Nephron progenitor cell (in vitro differentiated cells): ENCODE measurements at places on chromosomes 1 and 21.

- no peak for DNase-seq
Observed at GRCh38 chr1:70745199-70745598, 302.4 kb downstream of the PTGER3 start.

- no peak for DNase-seq
Observed at GRCh38 chr1:187476671-187477070, 647.9 kb downstream of the PLA2G4A start.

DNA sequence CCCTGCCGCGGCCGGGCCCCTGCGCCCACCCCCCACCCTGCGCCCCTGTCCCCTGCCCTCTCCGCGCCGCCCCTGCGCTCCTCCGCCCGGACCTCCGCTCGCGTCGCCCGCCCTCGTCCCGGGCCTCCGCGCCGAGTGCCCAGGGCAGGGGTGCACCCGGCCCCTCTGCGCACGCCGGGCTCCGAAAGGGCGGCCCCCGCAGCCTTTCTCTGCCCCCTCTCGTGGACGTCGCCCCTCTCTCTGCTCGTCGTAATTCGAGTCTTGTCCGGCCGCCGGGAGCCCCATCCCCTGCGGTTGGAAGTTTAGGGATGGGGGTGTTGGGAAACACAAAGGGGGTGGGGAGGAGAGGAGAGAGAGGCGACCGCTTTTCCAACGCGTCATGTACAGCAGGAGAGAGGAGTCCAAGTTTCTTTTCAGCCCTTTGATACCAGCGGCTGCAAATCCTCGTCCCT lies 407 bp downstream of the GALNT2 start:
- no peak for DNase-seq

- DNase-seq, result no peak
Observed at GRCh38 chr1:5967351-5968160, 24.7 kb downstream of the NPHP4 start.

- DNase-seq, result no peak
Observed at GRCh38 chr1:101739826-101740330, 256.8 kb downstream of the OLFM3 start.

DNA sequence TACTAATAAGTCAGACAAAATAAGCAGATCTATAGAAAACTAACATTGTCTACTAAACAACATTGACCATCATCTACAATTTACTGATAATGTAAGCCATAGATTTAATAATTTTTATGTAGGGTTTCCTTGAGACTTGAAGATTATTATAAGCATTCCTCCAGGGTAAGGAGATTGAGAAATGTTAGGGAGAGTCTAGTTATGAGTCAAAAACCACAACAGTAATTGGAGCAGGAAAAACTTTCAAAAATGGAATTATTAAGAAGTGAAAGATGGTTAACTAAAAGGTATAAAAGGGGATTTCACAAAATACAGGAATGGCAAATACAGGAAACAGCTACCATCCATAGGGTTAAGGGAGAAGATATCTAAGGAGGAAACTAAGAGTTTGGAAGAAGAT lies 12.4 kb upstream of the UHMK1 start:
- DNase-seq, result no peak

DNA sequence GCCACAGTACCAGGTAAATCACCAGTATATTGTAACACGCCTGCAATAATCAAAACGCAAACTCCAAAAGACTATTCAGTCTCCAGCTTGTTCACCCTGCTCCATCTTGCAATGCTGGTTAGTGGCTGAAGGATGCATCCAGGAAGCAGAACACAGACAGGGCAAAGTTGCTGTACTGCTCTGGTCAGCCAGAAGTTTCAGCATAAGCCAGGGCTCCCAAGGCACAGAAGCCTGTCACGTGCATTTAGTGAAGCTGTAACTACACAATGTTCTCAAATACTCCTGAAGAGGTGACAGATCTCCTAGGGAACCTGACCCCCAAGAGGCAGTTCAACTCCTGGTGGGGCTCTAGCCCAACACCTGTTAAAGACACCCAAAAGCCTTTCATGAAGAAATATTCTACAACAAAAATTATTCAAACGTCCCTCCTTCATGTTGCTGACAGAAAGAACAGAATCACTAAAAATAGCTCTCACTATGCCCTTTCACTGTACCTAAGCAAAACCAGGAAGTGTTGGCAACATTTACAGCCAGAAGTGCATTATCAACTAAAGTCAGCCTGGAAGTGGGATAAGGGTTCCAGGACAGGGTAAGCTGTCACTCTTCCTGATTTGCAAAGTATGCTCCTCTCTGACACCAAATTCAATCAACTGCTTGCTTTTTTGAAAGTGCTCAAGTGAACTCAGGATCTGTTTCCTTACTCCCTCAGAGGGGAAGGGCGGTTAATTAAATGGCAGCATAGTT lies 52.1 kb downstream of the SLC35D1 start:
- DNase-seq, result no peak

DNA sequence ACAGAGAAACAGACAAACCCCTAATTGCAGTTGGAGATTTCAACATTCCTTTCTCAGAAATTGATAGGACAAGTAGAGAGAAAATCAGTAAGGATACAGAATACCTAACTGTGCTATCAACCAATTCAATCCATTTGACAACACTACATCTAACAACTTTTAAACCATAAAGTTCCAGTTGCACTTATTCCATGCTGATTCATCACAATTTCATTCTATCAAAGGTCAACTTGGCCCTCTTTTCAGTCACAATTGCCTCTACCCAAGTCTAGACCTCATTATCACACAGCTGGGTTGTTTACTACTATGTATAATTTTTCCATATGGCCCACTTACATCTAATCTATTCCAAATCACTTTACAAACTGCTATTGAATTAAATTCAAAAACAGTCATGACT lies 19.8 kb upstream of the DESI2 start:
- no peak for DNase-seq

- no peak for DNase-seq
Observed at GRCh38 chr1:165875171-165875570, 47.8 kb downstream of the UCK2 start.

DNA sequence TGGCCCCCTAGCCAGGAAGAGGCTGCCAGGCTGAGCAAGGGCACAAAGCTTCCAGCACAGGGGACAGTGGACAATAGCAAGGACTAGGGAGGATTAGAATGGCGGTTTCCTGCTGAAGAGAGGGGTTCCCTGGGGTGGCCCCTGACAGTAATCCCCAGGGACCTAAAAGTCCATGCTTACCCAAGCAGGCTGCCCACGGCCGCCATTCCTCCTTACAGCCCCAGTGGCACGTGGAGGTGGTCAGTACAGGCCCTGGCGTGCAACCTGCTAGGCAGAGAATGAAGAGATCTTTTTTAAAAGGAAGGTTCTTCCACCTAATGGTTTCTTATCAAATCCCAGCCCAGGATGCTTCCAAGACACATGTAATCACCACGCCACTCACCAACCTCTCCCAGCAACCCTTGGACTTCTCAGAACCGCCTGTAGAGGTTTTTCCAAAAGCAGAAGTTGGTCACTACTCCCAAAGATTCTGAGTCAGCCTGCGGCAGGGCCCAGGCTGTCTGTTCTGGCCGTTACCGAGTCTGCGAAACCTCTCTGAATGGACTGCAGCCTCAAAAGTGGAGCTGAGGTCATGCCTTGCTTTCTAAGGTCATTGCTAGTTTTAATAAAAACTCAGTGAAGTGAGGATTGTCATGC lies 926 bp downstream of the MRPL55 start:
- no peak for DNase-seq

- DNase-seq, result peak; percentile 34
Observed at GRCh38 chr1:242847390-242847993, 323.0 kb upstream of the PLD5 start.

DNA sequence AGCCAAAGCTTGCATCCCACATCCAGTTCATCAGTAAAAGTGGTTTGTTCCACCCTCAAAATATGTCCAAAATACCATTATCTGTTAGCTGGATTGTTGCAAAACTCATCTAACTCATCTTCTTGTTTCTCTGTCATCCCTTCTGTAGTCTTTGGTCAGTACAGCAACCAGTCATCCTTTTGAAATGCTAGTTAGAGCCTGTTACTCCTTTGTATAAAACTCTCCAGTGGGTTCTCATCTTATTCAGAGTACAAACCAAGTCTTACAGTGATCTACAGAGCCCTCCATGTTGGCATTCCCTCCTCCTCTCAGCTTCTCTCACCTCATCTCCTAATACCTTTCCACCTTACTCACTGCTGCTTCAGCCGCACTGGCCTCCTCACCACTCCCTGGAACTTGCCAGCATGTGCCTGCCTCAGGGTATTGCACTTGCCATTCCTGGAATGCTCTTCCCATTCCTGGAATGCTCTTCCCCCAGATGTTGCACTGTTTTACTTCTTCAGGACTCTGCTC lies 70.6 kb downstream of the LAMC1 start:
- DNase-seq, result no peak

DNA sequence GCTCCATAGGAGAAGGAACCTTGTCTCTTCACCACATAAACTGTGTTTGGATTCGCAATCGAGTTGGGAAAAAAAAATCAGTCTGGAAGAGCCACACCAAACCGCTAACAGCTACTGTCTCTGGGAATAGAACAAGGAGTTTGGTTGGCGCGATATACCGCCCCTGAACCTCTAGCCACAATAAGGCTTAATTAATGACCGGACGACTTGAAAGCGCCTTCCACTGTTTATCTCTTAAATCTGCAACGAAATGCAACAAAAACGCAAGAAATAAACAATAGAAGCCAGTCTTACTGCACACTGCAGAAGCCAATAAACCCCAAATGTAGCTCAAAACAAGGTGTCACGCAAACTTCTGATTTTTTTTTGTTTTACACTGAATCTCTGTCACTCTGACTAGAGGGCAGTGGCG lies 10.9 kb downstream of the BTBD19 start:
- DNase-seq, result no peak

DNA sequence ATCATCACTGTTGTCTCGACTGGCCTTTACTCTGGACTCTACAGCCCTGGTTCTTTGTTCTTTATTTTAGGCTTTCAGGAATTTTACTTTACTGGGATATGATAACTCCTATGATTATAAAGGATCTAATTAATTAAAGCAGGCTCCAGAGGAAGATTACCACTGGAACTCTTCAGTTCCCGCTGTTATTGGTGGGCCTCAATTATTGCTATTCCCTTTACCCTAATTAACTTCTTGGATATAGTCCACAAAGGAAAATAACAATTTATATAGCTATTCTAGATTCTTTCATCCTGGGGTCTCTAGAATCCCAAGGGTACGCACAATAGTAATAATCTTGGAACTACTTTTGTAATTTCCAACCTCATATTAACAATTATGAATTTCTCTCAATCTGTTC lies 8.5 kb upstream of the OVAAL start:
- no peak for DNase-seq

DNA sequence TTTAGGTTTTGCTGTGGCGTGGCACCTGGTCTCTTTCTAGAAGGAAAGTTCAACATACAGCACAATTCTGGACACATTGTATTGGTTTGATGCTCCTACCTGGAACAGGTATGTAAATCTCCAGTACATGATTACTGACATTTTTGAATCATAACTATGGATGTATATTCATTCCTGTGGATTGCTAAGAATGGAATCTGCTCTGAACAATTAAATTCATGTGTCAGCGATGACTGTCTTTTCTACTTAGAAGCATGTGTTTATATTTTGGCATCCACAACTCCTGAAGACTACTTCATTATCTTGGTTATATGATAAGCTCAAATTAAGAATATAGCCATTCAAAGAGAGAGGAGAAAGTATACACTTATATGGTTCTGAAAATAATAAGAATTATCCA lies 291.8 kb downstream of the CHRM3 start:
- DNase-seq, result no peak

DNA sequence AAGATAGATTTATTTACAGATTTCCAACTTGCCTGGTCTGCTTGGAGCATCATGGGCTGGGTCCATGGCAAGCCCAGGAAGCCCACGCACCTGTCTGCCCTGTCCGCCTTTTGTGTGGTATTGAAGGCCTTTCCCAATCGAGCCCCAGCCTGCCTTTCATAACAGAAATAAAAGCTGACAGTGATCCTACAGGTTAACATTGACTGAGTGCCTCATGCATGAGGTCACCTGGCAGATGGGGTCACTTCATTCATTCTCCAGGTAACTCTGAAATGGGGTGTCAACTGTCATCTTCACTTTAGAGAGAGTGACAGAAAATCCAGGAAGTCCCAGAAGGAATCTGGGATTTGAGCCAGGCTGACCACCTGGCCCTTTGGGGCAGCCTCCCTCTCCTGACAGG lies 36.3 kb upstream of the CASZ1 start:
- DNase-seq, result no peak

- DNase-seq, result no peak
Observed at GRCh38 chr21:44529011-44529421, 11.0 kb downstream of the KRTAP10-1 start.

GRCh38 chr1:56468518-56468917 lies 110.8 kb downstream of the PLPP3 start:
- no peak for DNase-seq

DNA sequence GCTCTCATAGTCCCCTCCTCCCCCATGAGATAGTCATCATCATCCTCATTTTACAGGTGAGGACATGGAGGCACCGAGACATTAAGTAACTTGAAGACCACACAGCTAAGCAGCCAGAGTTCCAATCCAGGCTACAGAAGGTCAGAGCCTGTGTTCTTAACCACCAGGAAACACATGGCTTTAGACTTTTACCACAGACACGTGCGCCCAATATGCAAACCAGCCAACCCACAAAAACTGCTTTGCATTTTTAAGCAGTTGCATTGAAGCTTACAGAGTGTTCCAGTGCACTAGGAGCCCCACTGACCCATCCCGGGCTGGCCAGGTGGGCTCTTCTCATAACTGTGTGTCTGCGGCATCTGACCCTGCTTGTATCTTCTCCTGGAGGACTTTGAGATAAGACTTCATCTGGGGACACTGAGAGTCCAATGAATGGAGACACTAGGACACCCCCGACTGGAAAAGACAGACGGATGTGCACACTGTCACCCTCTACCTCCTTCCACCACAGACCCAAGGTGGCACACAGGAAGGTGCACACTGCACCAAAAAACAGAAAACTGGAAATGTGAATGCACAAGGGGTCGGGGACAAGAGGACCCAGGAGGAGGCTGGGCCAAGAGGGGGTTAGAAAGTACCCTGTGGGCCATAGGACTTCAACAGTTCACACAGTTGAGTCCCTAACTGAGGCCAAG lies 56.4 kb downstream of the ETS2 start:
- no peak for DNase-seq

GRCh38 chr1:4107291-4107690 lies 207.2 kb upstream of the C1orf174 start:
- no peak for DNase-seq

DNA sequence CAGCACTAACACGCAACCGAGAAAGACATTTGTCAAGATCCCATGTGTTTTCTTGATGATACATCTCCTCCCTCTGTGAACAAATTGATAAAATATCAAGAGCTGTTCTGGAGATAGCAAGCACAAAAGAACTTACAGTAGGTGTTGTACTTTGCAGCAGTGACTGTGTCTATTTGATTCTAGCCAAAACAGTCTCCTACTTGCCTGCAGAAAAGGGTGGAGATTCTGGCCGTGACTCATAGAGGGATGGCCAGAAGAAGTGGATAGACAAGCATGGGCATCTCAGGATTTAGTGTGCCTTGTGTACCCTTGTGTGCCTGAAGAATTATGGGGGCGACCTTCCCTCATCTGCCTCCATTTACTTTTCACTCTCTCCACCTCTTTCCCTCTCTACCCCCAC lies 458.4 kb upstream of the LRRC7 start:
- no peak for DNase-seq
